ENCODE measurements at places on chromosomes 5 and 9.

GRCh38 chr9:96437454-96437853, 12.5 kb upstream of the HABP4 start:
- no peak for DNase-seq

DNA sequence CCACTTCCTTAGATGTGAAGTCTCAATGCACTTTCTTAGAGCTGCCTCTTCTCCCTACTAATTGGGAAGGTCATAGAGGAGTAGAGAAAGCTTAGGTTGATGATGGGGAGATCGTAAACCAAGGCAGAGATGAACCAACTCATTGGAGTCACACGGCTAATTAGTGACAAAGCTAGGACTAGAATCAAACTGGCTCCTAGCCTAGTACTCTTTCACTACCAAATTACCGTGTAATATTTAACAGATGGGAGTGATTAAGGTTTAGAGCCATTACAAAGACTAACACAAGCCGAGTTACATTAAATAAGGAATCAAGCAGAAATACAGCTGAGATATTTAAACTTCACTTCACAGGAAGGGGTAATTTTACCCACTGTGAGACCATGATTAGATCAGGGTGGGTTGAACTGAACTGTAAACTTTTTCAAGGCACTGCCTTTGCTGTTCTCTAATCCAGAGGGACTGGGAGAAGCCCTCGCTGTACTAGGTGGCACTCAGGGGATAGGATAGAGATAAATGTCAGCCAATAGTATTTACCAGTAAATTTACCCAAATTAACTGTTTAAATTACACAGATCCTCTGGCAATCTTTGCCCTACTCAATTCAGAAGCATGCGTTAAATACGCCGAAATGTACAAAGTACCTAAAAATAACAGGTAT, 166.4 kb upstream of the PIK3R1 start:
- no peak for DNase-seq

DNA sequence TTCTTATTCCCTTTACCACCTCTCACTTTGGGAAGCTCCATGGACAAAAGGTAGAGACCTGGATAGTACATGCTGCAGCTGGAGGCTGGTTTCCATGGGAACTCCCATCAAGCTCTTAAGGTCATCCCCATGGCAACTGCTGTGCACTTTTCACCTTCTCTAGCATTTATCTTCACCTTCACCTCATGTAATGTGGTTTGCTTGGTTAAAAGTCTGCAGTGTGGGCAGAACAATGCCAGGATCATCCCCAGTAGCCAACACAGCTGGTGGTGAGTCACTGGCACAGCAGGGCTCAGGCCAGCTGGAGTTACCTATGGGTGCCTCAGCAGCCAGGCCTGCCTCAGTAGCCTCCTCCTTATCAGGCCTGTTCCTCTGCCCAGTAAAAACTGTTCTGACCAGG, 210.5 kb downstream of the GRIA1 start:
- no peak for DNase-seq

GRCh38 chr9:19641046-19641445, 147.8 kb downstream of the SLC24A2 start:
- no peak for DNase-seq

DNA sequence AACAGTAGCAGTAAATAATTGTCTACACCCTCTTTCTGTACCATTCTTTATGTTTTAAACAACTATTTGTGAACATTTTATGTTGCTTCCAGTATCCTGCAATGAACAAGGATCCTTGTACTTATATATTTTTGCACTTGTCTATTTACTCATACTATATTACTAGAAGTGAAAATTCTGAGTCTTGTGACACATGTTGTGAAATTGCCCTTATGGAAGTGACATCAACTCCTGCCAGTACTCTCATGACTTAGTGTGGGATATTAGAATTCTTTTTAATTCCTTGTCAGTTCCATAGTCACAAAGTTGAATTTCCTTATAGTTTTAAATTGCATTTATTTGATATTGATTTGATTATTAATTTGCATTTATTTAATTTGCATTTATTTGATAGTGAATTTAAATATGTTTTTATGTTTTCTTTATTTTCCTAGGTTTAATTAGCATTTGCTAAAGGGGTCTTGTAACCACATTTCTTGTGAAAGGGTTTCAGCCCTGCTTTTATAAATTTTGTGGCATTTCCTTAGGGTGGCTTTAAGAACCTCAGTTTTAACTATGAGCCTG, 27.7 kb downstream of the PARP8 start:
- no peak for DNase-seq
